ENCODE measurements at places on chromosomes 2 and 18. TPM values are rescaled to one million over a fixed set of nuclear protein-coding genes. Genes with fewer than 3 reads are reported as not detected.

GRCh38 chr2:10526281-10527000 lies 78.3 kb upstream of the ODC1 start:
- no peak for DNase-seq

- DNase-seq: no peak
These were observed 14.7 kb downstream of the CUL3 start for GRCh38 chr2:224570328-224570993.

GRCh38 chr2:45909677-45910191 lies 258.3 kb downstream of the PRKCE start:
- DNase-seq: no peak

GRCh38 chr2:61018318-61018755 lies 282 bp upstream of the PUS10 start:
- no peak for DNase-seq

GRCh38 chr2:150601280-150602038 lies 114.0 kb upstream of the RND3 start:
- no peak for DNase-seq

GRCh38 chr2:175633227-175633626 lies 368.8 kb downstream of the LNPK start:
- no peak for DNase-seq

- DNase-seq: no peak
These were observed 77.1 kb upstream of the RBM44 start for GRCh38 chr2:237721458-237721857.

GRCh38 chr2:74109551-74109950 lies 38.2 kb downstream of the BOLA3 start:
- no peak for DNase-seq

The TMEM169 gene
- total RNA-seq: 0.27 TPM

The ESCO1 gene
- total RNA-seq: 31.7 TPM
